ENCODE measurements at places on chromosomes 5 and 9.
A peak's percentile ranks its signal among the peaks of the same experiment; 100 is the strongest.

DNA sequence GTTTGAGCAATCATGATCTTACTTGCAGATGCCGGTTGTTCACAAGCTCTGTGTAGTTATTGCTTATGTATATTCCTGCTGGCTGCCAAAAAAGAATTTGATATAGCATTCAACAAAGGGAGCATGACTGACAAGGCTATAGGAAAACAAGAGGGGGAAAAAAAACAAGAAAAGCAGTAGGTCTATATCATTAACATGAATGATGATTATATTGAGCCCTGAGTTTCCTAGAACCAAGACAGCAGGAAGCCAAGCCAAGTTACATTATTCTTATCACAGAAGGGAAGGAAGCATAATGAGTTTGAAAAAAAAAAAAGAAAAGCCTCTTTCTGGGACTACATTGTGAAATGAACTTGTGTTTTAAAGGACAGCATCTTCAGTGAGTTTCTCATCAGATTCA is 41.0 kb downstream of the TSTD2 start:
- DNase-seq: no peak

GRCh38 chr9:108544866-108545265 is 310.9 kb downstream of the ACTL7B start:
- no peak for DNase-seq

DNA sequence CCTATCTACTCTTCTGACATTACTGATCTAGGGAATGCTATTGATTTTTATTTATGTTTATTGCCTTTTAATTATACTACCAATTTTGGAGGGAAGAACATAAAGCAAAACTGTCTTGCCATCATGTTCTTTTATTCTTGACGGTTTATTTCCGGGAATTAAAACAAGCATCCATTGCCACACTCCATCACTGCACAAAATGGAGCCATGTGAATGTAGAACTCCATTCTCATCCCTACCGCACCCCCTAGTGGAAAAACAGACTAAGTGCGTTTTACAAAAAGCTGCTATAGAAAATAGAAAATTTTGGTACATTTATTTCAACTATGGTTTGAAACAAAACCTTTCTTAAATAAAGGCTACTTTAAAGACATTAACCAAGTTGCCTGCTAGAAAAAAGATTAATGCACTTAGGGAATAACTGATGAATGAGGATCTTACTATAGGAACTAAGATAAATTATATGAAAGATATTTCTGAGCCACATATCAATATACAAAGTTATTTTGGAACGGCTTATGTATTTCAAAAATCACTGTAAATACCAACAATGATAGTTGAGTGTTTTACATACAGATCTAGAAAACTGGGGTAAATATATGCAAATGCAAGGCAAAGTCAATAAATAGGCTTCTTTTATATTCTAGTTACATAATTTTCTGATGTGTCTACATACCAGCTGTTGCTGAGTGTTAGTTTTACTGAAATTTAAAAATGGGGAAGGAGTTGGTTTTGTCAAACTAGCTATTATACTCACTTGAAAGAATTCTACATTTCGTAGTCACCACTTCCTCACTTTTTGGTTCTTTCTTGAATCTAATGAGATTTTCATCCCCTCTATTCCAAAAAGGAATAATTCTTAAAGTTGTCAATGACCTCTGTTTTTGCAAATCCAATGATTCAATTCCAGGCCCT is 26.5 kb downstream of the OXCT1 start:
- DNase-seq: peak; percentile 20

- DNase-seq: no peak
These were observed 11.4 kb downstream of the TMEM245 start for GRCh38 chr9:109108318-109108717.

GRCh38 chr5:62741761-62742160 is 163.1 kb downstream of the LRRC70 start:
- no peak for DNase-seq

GRCh38 chr9:134546246-134546731 is 95.3 kb upstream of the COL5A1 start:
- DNase-seq: peak; percentile 92

- no peak for DNase-seq
These were observed 106.0 kb downstream of the PRKACG start for GRCh38 chr9:68907910-68908309.

DNA sequence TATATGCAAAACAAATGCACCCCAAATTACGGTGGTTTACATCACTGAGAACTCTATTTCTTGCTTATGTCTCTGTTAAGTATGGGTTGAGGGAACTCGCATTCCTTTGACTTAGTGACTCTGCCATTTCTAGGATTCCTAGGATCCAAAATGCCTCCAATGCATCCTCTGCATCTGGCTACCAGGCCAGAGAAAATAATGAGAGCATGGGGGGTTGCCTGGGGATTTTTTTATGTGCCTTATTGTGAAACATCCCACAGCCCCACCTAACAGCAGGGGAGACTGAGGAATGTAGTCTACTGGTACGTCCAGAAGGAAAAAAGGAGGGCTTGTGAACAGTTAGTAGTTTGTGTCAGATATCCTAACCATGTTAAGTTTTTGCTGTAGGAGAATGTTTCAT is 466.0 kb upstream of the ARRDC3 start:
- DNase-seq: peak; percentile 72

DNA sequence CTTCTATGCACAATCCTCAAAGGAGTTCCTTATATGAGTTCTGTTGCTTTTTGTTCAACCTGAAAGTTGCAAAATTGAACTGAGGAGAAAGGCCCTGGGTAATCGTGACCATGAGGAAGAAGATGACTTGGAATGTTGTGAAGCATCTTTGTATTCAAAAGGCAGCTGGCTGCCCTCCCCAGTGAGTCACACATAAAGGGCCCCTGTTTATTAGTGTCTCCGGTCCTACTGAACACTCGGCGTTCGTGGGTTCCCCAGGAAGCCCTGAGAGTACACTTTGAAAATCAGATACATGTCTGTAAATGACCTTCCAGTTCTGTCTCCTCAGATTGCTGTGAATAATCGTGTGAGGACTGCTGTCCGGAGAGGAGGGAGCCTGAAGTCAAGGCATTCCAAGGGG is 73.6 kb downstream of the C9orf153 start:
- no peak for DNase-seq

DNA sequence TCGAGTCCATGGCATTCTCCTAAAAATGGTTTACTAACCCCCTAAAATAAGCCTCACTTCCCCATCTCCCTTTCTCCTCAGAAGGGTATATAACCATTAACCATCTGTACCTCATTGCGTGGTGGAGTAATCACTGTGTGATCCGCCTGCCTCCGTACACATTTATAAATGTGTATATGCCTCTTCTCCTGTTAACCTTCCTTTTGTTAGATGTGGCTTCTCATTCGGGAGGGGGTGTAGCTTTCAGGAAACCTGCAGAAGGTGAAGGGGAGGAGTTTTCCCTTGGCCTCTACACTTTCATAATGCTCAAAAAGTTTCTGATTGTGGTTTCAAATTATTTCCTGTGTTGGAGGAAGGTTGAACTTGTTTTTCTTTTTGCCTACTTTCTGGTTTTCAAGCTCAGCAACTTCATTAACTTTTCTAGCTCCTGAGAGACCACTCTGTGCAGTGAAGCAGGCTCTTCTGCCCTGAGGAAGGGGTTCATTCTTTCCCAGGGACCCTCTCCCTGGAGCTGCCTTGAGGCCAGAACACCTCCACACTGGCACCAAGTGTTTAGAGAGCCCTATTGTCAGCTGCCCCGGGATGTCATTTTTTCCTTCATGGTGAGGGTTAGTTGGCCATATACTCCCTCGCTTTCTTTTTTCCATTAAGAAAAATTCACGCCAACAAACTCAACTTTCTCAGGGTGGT is 46.9 kb downstream of the RASGRF2 start:
- no peak for DNase-seq

- no peak for DNase-seq
These were observed 36.8 kb upstream of the RNF38 start for GRCh38 chr9:36436909-36437308.

DNA sequence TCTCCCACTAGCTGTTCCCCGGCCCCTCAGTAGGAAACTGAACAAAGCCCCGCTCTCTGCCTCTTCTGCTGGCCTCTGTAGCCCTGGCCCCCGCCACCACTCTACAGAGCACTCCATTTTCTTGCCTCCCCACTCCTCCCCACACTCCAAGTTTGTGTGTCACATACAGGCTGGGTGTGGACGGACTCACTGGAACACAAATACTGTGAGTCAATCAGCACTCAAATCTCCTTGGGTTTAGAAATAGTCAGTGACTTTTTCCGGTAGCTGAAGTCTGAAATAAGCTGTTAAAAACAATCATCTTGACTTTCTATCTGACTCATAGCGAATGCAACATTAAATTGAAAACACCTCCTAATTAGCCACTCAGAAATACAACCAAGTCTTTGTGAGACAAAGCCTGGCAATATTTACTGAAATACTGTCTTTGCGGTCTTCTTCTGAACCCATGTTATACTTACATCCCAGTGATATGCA is 122.5 kb downstream of the LHFPL2 start:
- DNase-seq: peak; percentile 50

DNA sequence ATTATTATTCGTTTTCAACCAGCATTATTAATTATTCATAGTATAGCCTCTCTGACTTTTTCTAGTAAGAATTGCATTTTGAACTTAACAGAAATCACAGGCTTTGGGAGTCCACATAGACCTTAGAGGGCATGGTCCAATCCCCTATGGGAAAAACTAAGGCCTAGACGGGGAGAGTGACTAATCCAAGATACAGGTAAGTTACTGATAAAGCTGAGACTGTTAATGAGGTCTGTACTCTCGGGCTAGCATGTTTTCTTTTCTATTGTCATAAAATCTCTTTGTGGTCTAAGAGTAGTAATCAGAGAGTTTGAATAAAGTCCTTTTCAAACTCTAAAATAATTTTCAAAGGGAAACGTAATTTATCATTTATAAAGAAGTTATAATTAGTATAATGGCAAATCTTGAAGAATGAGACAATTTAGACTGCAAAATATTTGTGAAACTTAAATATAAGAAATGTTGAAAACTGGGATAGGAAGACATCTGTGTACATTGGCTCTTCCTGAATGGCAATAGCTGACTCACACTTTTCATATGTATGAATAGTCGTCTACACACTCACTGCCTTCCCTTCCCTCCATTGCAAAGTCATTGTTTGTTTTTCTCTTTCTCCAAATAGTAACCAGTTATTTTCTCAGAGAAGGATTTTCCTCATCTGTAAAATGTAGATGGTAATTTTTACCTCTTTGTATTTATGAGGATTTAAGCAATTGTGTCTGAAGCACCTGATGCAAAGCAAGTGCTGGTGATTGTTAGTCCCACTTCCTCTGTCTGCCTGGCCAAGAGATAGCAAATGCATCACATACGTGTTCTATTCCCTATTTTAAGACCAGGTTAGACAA is 207.9 kb upstream of the CD180 start:
- peak; percentile 16 for DNase-seq

- DNase-seq: no peak
These were observed 366.4 kb downstream of the PSAT1 start for GRCh38 chr9:78663369-78663768.

GRCh38 chr5:23001120-23001519 is 148.0 kb upstream of the CDH12 start:
- no peak for DNase-seq

DNA sequence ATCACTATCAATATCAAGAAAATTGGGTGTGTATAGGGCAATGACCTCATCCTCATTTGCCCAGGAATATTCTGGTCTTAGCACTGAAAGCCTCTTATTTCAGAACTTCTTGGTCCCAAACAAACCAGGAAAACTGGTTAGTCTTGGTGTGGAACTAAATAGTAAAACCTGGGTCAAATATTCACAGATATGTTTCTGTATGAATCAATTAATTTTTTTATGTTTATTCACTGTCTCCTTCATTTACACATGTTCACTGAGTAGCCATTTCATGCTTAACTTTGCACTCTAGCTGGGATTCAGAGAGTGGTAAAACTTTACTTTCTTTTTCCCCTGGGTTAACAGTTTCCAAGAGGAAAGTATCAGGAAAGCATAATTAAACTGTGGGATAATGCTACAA is 113.7 kb upstream of the PAPPA start:
- DNase-seq: no peak

DNA sequence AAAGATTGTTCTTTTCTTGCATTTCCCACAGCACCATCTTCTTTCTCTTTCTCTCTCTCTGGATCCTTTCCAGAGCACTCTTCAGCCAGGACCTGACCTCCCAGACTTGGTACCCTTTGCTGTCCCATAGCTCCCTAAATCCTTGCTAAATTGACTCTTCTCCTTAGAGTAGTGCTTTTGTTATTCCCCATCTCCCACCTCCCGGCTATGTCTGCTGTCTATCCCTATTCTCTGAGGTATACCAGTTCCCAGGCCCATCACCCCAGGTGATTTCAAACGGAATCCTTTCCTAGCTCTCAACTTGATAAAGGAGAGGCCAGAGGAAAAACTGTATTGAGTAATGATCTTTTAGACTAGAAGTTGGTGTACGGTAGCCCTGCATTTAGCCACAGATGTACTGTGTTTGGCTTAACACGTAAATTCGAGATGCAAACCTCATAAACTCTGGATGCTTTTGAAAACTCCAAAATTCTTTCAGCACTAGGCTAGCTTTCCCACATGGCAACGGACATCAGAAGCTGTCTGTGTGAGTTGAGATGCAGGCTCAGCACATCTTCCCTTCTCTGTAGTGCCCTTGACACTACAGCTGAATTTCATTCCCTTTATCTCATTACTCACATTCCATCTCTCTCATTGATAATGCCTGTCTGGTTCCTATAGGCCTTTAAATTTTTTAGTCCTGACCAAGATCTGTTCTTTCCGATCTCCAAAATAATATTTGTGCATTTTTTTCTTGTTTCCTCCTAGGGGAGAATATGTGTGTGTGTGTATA is 320.8 kb upstream of the ITGA1 start:
- DNase-seq: no peak

DNA sequence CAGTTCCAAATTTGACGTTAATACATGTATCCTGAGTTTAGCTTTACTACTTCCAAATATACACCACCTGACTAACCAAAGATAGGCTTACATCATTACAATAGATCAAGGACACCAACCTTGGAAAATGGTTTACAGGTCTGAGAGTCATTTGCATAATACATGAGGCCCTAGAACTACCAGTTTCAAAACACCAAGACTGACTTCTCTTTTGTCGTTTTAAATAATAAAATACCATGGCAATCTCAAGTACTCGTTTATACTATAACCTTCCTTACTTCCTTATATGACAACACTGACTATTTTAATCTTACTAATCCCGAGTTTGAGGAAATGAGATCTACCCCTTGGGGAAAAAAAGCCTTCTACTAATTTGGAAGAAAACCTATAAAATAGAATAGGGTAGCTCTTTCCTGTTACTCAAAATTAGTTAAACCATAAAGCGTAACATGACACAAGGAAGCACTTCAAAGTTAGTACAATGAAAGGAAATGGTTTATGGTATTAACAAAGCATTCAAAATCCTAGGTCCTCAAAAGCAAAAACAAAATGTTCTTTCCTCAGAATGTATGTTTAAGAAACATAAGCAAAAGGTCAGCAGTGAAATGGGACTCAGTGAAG is 42.1 kb downstream of the UBQLN1 start:
- no peak for DNase-seq

All from fibroblast of skin of left quadriceps (primary cell).